Activated CD4-positive, CD25-positive, alpha-beta regulatory T cell treated with anti-CD3 and anti-CD28 coated beads, Interleukin-2, amount 50 U/mL, for 72 hours (primary cell): ENCODE measurements at places on chromosomes 13 and 19.

GRCh38 chr19:16073988-16074387 is 2.3 kb upstream of the TPM4 start:
- no peak for DNase-seq

GRCh38 chr19:12726988-12727316 is 3.2 kb upstream of the TNPO2 start:
- no peak for DNase-seq

DNA sequence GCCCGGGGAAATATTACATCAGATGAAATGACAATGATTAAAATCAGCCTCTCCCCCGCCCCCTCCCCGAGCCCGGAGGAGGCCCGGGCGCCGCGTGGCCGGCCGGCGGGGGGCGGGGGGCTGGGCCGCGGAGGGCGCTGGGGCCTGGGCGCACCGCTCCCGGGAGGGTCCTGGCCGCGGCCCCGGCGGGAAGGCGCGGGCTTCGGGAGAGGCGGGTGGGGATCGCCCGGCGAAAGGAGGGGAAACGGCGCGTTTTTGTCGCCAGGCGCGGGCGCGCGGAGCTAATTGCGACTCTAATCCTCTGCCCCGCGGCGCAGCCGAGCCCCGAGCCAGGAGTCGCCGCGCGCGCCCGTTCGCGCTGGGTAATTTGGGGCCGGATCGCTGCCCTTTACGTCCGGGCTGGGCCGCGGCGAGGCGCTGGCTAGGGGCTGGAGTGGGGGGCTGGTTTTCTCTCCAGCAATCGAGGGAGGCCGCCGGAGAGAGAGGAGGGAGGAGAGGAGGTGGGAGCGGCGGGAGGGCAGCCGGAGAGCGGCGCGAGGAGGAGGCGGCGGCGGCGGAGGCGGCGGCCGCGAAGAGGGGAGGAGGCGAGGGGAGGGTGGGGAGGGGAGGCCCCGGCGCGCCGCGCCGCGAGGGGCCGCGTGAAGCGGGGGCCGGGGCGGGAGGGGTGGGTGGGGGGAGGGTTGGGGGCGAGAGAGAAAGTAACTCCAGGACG is at the start of gene KCTD15:
KCTD15 (plus strand) TSS at position 707 of the 712 bp plus-strand sequence. CDS start 3,585 bp downstream, outside the sequence.
- DNase-seq = no peak

DNA sequence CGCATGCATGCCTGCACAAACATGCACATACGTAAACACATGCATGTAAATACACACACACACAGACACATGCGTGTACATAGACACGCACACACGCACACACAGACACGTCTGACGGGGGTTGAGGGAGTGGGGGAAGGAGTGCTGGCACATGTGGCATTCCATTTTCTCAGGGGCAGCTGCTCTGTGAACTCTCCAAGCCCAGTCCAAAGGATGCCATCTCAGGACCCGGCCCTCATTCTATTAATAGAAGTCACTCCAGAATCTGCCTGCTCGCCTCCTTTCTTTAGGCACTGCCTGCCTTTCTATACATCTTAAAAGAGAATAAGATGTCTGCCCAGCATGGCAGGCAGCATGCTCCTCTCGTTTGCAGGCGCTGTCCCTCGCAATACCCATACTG is 5.3 kb downstream of the ARHGEF7 start:
- DNase-seq = no peak

- DNase-seq = no peak
Measured at GRCh38 chr19:51714848-51715247, 8.9 kb downstream of the HAS1 start.

GRCh38 chr19:7492558-7492957 is 3.7 kb upstream of the PEX11G start:
- no peak for DNase-seq

DNA sequence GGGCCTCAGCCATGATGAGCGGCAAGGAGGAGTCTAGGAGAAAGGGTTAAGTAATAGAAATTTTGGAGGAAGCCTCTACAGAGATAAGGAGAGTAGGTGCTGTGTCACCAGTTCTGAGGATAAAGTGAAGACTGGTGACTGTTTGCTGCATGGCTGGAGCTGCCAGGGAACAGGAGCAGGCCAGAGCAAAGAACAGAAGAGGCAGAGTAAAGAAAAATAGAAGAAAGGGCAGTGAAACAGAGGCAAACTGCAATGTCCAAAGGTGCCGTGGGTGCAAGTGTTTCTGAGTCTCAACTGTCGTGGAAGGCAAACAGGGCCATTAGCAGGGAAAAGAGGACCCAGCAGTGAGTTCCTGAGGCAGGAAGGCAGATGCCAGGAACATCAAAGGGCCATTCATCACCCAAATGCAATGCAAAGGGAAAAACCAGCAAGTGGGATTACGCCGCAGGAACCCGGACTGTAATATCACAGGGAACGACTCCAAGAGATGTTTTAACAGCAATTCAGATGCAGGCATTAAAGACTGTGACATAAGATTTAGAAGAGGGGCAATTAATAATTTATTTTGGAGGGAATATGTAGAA is 318.3 kb downstream of the FOXO1 start:
- no peak for DNase-seq

DNA sequence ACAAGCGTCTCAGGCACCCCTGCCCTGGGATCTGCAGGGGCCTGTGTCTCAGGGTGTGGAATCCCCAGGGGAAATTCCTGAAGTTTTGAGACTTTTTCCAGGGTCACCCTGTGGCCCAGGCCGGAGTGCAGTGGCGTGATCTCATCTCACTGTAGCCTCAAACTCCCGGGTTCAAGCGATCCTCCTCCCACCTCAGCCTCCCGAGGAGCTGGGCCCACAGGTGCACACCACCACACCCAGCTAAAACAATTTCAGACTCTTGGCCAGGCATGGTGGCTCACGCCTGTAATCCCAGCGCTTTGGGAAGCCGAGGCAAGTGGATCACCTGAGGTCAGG is 4.0 kb downstream of the CAPN12 start:
- no peak for DNase-seq

DNA sequence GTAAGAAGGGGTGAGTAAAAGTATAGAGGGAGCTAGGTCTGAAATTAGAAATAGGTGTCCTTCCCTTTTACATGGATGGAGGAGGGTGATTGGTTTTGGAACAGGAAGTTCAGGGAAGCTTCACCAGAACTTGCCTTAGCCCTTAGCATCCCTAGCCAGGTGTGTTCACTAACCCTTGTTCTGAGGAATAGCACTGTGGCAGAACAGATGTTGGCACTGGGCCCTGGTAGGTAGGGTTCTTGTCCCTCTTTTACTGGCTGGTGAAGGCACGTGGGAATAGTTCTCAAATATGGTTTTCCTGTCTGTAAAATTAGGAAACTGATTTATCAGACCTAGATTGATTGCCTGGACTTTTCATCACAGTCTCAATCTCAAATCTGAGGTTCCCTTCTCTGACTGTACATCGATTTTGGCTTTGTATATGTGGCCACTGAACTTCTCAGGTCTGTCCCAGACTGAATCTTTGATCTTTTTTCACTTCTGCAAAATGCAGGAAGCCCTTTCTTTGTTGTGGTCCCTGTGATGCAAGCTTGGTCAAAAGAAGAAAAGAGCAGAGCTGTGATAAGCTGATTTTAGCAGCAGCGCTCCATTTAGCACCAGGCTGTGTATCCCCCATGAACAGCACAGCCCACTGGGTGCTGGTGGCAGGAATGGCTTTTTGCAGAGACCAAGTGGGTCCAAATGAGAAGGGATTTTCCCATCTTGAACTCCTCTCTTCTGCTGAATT is 86.2 kb upstream of the HTR2A start:
- DNase-seq = no peak

DNA sequence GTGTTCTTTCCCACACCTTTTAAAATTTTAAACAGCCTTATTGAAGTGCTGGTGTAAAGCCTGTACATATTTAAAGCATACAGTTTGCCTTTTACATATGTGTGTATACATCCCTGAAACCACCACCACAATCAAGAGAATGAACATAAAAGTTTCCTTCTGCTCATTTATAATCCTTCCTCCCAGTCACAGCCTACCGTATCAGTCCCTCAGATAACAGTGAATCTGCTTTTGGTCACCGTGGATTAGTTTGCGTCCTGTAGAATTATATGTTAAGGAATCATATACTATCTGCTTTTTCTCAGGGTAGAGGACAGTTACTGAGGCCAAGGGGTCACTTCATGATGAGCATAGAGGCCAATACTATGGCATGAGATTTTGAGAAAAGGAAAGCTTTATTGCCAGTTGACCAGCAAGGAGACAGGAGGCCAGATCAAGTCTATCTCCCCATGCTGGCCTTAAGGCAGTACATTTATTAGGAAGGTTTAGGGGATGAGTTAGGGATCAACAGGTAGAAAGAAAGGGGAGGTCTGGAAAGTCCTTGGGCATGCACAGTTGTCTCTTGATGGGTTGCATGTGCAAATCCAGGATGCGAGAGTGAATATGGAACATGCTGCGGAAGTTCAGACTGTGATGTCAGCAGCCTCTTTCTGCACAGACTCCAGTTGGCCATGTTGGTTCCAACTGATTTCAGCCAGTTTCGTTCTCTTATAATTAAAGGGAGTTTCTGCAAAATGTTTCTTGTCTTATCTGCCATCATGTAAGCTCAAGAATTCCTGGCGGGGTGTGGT is 36.3 kb upstream of the LSM14A start:
- DNase-seq = no peak

DNA sequence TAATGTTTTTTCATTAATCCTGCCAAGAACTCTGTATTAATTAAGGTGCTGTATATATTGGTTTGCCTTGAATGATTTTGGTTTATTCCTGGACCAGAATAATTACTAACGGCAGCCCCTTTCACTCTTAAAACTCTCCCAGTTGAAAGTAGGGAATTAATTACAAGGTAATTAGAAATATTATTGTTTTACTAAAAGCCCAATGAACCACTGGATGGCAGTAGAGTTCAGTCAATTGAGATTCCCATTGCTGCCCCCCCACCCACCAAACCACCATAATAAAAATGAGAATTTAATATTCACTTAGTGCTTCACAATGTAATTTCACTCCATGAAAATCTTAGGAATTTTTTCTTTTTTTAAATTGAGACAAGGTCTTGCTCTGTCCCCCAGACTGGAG is 13.7 kb downstream of the WBP4 start:
- no peak for DNase-seq

DNA sequence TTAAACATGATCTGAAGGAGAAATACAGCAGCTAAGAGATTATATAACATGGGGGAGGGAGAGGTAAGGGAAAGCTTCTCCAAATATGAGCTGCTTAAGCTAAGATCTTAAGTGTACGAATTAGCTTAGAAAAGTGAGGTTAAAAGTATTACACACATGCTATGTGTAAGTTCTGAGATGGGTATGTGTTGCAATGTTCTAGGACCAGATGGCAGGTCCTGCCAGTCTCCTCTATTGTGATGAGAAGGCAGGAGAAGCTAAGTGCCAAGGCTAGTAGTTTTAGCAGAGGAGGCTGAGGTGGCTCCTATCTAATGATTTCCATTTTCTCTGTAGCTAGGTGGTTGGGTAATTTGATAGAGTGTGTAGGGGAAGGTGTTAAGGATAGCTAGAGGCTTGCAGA is 57.6 kb downstream of the MICU2 start:
- no peak for DNase-seq

DNA sequence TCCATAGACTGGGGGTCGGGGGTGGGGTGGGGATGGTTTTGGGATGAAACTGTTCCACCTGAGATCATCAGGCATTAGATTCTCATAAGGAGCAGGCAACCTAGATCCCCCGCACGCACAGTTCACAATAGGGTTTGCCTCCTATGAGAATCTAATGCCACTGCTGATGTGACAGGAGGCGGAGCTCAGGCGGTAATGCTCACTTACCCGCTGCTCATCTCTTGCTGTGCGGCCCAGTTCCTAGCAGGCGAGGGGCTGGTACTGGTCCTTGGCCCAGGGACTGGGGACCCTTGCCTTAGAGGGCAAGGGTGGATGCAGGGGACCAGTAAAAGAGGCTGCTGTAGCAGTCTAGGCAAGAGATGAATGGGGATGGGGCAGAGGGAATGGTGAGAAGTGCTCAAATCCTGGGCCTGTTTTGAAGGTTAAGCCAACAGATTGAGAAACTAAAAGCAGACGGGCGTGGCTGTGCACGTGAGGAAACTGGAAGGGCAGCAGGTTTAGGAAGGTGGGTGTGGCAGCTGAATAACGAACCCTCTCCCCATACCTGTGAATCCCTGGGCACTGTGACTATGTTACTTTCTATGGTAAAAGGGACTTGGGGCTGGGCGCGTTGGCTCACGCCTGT is 1.5 kb upstream of the ERICH4 start:
- peak; percentile 17 for DNase-seq

DNA sequence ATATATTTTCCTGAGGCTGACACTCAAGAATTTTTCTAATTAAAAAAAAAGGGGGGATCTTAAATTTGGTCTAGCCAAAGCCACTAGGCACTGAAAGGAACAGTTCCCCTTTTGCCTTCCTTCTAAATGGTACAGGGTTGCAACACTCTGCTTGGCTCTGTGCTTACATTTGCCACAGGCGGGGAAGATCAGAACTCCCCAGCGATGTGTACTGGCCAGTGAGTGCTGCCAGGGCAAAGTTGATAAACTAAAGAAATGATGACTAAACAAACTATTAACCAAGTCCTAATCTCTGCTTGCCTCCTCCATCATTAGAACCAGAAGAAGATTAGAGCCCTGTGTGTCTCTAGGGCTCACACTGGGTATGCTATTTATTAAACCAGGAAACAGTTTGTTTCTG is 75.3 kb upstream of the SCEL start:
- DNase-seq = no peak

- DNase-seq = no peak
Measured at GRCh38 chr13:58583966-58584365, 952.4 kb downstream of the PCDH17 start.

- DNase-seq = no peak
Measured at GRCh38 chr19:2767688-2768087, 15.4 kb downstream of the SGTA start.

- no peak for DNase-seq
Measured at GRCh38 chr13:43961909-43962308, 82.2 kb downstream of the LACC1 start.

DNA sequence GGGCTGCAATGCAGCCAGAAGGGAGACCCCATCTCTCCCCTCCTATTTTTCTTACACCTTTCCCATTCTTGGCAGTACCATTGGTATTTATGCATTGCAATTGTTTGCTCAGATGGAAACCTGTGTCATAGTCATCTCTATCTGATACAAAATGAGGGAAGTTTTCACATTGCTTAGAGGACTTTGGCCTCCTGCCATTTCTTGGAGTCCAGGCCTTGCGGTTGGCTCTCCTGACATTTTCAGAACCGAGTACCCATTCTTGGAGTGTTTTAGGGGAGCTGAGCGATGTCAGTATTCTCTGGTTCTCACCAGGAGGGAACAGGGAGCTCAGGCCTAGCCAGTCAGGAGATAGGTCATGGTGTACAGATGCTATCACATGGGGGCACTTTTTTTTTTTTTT is 1.5 kb downstream of the SIN3B start:
- no peak for DNase-seq

DNA sequence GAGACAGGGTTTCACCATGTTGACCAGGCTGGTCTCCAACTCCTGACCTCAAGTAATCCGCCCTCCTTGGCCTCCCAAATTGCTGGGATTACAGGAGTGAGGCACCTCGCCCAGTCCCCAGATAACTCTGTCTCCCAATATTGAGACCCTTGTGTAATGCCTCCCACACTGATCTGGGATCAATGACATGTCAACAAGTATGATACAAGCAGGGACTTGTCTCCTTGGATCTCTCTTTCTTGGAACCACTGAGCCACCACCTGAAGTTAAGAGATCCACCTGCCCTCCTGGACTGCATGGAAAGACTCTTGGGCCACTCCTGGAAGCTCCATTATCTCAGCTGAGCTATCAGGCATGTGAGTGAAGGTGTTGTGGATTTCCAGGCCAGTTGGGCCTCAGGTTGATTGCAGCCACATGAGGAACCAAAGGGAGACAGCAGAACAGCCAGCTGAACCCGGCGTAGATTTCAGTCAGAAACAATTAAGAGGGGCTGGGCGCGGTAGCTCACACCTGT is 15.1 kb downstream of the NFKBID start:
- DNase-seq = no peak
